ENCODE measurements at places on chromosomes 13 and 19.

DNA sequence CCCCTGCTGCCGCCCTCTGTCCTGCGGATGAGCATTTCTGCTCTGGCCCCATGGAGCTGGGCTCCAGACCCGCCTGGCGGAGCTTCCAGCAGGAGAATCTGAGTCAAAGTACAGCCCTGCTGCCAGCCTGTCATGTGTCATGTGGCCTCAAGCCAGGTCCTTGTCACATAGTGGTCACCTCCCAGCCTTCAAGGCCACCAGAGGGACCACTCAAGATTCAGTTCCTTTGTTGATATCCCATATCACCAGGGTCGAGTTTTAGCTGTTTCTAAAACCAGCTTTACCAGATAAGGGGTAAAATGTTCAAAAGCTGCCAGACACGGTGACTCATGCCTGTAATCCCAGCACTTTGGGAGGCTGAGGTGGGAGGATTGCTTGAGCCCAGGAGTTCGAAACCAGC, 13.4 kb downstream of the THOP1 start:
- DNase-seq, result no peak

DNA sequence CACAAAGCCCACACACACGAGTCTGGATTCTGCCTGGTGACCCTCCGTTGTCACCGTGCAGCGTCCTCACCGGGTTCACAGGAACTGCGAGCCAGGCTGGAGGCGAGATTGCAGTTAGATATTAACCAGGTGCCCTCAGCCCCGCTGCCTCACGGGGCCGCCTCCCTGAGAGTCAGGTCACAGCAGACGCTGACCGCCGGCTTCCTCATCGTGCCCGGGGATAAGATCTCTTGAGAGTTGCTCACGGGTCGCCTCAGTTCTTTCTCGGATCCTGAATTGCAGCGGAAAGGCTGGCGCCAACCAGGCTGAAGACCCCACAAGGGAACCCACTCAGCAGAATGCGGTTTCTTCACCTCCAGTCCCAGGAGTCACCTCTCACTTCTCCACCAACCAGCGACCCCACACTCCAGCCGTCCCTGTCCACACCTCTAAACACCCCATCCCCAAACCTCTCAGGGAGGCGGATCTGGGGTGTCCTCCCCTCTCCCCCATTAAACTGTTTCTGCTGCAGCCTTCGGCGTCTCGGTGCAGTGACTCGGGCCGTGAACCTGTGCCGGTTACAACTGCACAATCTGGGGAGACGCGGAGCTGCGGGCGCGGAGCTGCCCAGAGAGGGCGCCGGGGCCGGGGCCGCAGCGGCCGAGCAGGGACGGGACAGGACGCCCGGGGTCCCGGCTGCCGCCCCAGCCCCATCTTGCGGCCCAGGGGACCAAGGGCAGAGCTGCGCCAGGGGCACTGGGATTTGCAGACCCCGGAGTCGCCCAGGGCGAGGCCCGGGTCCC, 591 bp downstream of the ZNF823 start:
- peak; percentile 38 for DNase-seq

DNA sequence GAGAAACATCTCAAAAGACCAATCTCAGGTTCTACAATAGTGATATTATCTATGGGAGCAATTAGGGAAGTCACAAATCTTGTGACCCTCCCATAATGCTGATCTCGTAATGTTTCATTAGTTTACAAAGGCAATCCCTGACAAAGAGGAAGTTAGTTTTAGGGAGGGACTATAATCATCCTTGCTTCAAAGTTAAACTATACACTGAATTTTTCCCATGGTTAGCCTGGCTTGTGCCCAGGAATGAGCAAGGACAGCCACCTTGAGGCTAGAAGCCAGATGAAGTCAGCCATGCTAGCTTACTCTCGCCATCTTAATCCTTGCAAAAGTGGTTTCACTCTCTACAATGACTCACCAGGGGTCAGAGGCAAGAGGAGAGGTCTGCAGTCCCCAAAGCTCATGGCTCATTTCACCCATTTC, 5.4 kb downstream of the CEACAM3 start:
- DNase-seq, result no peak

- DNase-seq, result no peak
Observed at GRCh38 chr13:21034603-21035191, 26.7 kb downstream of the LATS2 start.

DNA sequence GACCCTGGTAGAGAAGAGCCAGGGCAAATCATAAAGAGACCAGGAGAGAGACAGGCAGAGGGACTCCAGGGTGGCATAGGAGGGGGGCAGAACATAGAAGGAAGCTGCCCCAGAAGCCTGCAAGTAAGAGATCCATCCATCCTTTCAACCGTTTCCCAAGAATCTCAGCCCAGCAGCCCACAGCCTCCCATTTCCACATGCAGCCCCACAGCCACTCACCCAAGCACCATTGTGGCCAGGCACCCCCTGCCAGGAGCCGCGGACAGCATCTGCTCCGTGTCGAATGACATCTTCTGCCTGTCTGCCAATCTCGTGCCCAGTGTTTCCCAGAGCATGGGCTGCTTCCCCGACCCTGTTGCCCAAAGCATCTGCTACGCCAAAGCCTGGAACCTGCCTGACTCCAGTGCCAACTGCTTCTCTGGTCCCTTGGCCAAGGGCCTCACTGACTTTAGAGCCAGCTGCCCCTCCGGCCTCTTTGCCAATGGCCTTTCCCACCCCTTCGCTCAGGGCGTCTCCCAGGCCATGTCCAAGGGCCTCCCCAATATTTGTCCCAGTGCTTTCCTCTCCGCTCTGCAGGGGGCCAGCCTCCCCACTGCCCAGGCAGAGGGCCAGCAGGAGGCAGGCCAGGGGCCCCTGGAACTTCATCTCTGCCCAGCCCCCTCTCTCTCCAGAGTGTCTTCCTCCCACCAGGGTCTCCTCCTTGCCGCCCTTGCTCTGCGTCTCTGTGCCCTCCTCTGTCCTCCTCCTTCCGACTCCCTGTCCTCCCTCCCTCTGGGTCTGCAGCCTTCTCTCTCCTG, 420 bp downstream of the DMKN start:
- no peak for DNase-seq

- DNase-seq, result no peak
Observed at GRCh38 chr13:57865600-57866294, 234.2 kb downstream of the PCDH17 start.

DNA sequence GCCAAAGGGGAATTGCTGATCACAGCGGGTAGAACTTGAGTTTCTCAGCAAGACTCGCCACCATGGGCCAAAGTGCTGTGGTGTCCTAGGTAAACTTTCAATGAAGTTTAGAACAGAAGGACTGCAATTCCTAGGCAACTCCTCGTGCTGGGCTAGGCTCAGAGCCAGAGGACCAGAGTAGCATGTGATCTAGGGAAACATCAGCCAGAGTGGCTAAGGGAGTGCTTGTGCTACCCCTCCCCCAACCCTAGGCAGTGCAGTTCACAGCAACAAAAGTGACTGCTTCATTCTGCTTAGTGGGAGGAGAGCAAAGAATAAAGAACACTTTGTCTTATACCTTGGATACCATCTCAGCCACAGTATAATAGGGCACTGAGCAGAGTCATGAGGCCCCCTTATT, 1658.6 kb upstream of the MIR17HG start:
- DNase-seq, result no peak

- DNase-seq, result no peak
Observed at GRCh38 chr13:98853771-98854221, 101.3 kb upstream of the SLC15A1 start.

DNA sequence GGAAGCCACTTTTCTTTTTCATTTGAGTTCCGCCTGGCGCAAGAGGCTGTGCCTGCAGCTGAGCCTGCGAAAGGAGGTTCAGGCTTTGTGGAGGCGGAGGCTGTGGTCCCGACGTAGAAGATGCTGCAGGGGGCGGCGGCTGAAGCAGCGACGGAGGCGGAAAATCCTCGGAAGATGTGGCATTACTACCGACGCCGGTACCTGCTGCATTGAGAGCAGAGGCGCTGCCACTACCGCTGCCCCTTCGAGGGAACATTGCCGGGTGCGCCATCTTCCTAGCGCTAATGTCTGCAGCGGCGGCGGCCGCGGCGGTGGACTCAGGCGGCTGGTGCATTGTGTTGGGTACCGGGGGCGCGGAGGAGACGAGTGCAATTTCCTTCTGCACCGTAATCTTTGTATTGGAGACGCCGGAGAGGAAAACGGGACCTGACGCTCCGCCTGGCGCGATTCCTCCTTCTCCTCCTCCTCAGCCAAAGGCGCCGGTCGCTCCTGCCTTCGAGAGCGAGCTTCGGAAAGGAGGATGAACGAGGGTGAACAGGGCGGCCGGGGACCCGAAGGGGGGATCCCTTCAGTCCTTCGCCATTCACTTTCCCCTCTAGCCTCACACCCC, at the start of gene TSC22D1:
Gene TSC22D1, minus strand, starts transcription at position 590 of the 610 bp plus-strand sequence. Its CDS starts 256 bp downstream, at position 334.
- DNase-seq, result peak; percentile 86

DNA sequence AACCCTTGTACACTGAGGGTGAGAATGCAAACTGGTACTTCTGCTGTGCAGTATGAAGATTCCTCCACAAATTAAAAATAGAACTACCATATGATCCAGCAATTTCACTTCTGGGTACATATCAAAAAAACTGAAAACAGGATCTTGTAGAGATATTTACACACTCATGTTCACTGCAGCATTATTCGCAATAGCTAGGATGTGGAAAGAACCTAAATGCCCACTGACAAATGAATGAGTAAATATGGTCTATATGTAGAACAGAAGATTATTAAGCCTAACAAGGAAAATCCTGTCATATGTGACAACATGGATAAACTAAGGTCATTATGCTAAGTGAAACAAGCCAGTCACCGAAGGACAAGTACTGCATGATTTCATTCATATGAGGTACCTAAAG, 304.7 kb downstream of the ENOX1 start:
- no peak for DNase-seq

DNA sequence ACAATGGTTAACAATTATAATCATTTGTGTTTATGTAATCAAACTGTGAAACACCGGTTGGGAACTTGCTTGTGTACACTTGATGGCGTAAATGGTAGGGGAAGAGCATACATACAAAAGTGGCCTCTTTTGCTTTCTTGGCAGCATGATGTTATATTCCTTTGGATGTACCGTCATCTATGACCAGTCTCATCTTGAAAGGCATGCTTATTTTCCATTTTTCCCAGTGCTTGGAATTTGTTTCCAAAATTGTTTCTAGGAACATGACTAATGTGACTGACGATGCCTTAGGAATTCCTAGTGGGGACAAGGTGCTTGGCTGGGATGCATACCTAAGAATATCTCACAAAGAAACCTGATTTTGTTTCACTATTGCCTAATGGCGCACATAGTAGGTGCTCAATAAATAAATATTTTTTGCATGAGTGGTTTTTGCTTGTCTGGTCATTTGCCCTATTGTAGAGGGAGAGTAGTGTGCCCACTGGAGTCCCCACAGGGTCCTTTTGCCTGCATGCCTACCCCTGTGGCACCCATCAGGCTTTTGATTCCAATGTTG, 45.5 kb downstream of the SAE1 start:
- no peak for DNase-seq

GRCh38 chr13:107563099-107563925, 652.0 kb downstream of the LIG4 start:
- no peak for DNase-seq

- no peak for DNase-seq
Observed at GRCh38 chr19:46033401-46033800, 7.4 kb downstream of the IGFL4 start.

DNA sequence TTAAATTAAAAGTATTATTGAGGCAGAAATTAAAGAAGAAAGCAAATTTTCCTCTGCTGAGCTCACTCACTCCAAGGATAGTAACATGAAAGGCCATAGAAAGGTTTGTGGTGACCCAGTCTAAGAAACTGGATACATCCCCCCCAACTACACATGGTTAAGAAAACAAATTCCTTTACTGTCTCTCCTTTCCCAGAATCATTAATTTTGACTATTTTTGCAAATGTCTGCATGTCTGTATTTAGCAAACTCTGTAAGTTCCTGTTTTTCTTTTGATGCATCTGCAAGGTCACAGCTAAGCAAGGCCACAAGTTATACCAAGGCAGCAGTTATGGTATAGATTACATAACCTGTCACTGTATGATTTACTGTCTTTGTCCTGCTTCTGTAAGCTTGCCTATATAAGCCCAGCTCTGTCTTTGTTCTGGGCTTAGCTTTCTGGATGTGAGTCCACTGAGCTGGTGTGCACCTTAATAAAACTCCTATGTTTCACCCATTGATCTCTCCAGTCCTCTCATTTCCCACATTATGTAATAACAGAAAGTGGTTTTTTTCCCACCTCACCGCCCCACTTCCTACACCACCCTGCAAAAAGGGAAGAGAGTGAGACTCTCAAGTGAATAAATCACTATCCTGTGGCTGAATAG, 8.5 kb upstream of the ZNF83 start:
- no peak for DNase-seq

- no peak for DNase-seq
Observed at GRCh38 chr19:46610413-46610775, 9.3 kb downstream of the CALM3 start.

DNA sequence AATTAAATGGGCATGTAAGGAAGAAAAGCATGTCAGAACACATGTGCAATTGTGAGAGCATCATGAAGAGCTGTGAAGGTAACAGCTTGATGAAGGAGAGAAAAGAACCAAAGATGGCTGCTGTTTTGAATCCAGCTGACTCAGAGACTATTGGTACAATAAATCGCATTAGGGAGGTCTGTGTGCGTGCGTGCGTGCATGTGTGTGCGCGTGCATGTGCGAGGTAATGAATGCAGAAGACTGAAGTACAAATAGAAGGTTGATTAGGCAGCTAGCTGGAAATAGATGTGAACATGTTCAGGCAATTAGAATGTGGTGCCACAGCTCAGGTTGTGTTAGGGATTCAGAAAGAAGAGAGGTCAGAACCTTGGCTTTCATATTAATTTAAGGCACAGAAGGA, 440.5 kb downstream of the OXGR1 start:
- DNase-seq, result no peak

DNA sequence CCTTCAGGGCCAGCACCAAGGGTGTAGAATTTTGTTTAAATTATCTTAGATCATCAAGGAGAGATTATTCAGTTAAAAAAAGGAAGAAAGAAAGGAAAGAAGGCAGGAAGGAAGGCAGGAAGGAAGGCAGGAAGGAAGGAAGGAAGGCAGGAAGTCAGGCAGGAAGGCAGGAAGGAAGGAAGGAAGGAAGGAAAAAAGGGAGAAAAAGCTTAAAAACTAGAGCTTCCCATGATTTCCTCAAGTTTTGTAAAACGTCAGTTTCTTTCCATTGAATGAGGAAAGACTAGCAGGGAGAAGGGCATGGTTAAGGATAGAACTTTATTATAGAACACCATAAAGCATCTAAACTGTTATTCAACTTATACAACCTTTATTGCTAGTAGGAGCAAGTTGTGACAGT, 2672.0 kb upstream of the PCDH20 start:
- no peak for DNase-seq
